ENCODE measurements at places on chromosomes 5 and 9. TPM values are rescaled to one million over a fixed set of nuclear protein-coding genes. Genes with fewer than 3 reads are reported as not detected.

FGF18 gene
- 0.29 TPM for total RNA-seq

TDRD7 gene
- total RNA-seq: 8.8 TPM

DMRT2 gene
- total RNA-seq: not detected

FAT2 gene
- 0.58 TPM for total RNA-seq

LPAR1 gene
- 220 TPM for total RNA-seq

FOXD4L3 gene
- not detected for total RNA-seq

EQTN gene
- not detected for total RNA-seq

TMEM252 gene
- total RNA-seq: not detected

SHROOM1 gene
- 8.6 TPM for total RNA-seq

AGXT2 gene
- total RNA-seq: 0.17 TPM

TXNDC8 gene
- total RNA-seq: not detected

PCDHGA9 gene
- 8.0 TPM for total RNA-seq

OGN gene
- 17.5 TPM for total RNA-seq

SPINK7 gene
- total RNA-seq: not detected

F12 gene
- not detected for total RNA-seq

GRIN3A gene
- total RNA-seq: not detected

HDHD3 gene
- 11.4 TPM for total RNA-seq

NEUROG1 gene
- total RNA-seq: not detected

HTR4 gene
- total RNA-seq: not detected

FCN1 gene
- not detected for total RNA-seq

PIP5K1B gene
- not detected for total RNA-seq

PCDHA5 gene
- total RNA-seq: not detected

PCDHGB4 gene
- total RNA-seq: 21.5 TPM

FBXL7 gene
- total RNA-seq: 7.3 TPM

C6 gene
- total RNA-seq: not detected

TAF1L gene
- total RNA-seq: under 0.01 TPM

FAM221B gene
- total RNA-seq: not detected

PDE8B gene
- not detected for total RNA-seq

NRG2 gene
- total RNA-seq: 0.73 TPM

PCDHGC3 gene
- 94.1 TPM for total RNA-seq

ASPN gene
- 15.2 TPM for total RNA-seq

ZNG1C gene
- 17.3 TPM for total RNA-seq

CNTNAP3 gene
- 0.15 TPM for total RNA-seq

PDCD1LG2 gene
- total RNA-seq: 5.3 TPM

GABRA6 gene
- not detected for total RNA-seq

FGFR4 gene
- total RNA-seq: 20.1 TPM

GTF2H2C gene
- total RNA-seq: 48.9 TPM

STK32A gene
- total RNA-seq: 0.44 TPM

SLC6A18 gene
- not detected for total RNA-seq

ALDH1A1 gene
- total RNA-seq: 10.8 TPM

GABRB2 gene
- total RNA-seq: not detected

CYFIP2 gene
- total RNA-seq: 4.2 TPM

LURAP1L gene
- total RNA-seq: 63.7 TPM

SPAAR gene
- not detected for total RNA-seq

PALM2AKAP2 gene
- 5.1 TPM for total RNA-seq

GADD45G gene
- total RNA-seq: not detected

SMARCA2 gene
- total RNA-seq: 98.6 TPM

PTGR1 gene
- 161 TPM for total RNA-seq

PLAC8L1 gene
- not detected for total RNA-seq

FAM120A gene
- 153 TPM for total RNA-seq

PPP2R2B gene
- 0.17 TPM for total RNA-seq

C9 gene
- not detected for total RNA-seq

Data from smooth muscle cell of trachea (primary cell).